HL-60 (cell line): ENCODE measurements at places on chromosomes 7 and 10.
A peak's percentile ranks its signal among the peaks of the same experiment; 100 is the strongest.

- DNase-seq = no peak
Measured at GRCh38 chr7:28937103-28937502, 21.0 kb downstream of the TRIL start.

GRCh38 chr7:41425926-41426325 is 277.0 kb downstream of the INHBA start:
- DNase-seq = no peak

DNA sequence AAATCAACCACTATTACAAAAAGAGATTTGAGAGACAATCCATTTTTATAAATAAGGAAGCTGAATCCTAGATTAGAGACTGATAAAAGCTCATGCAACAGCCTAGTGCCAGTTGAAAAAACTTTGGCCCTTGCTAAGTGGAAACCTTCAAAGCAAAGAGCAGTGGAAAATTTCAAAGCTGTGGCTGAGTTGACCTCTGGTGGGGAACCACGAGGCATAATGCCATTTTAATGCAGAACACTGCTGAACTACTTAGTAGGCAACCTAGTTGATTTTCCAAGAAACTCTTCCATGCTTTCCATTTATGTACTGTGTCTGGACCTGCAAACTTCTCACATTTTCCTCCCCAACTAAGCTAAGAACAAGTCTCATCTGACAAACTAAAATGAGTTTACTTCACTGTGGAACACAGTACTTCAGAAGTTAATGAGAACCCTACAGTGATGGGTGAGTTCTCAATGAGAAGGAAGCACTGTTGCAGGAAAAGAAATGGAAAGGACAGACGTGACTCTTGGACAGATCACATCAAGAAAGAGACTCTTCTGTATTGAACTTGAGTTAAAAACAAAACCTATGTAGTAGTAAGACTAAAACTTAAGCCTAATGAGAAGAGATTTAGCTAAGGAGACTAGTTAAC is 19.5 kb downstream of the FZD9 start:
- DNase-seq = no peak

DNA sequence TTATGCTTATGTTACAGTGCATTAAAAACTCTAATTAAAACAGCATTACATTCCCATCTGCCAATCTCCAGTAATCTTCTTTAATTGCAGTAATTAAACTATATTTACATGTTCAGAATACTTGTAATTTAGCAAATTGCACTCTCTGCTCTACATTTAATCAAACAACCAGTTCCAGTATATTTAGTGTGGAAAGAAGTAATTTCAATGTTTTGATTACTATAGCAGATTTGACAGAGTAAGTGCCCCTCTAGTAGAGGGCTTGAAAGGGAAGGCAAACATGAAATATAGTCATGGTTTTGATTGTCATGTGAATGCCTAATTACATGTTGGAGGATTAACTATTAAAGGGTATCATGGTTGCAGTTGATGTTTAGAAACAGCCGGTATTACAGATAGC is 739.7 kb downstream of the AUTS2 start:
- DNase-seq = no peak

DNA sequence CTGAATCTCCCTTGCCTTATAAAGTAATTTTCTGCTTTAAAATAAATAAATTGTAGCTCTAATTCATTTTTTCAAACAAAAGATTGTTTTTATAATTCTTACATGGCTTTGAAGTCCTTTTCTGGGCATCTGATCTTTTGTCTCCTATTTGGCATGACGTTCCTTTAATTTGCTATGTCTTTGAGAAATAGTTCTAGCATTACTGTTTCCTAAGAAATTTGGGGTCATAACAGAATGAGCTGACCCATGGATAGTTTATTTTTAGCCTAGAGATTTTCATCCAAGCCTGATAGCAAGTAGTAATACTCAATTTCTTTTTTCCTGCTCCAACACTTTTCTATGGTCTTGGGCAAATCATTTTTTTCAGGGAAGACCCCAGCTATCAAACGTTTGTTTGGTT is 31.4 kb downstream of the CCDC71L start:
- no peak for DNase-seq

- DNase-seq = peak; percentile 89
Measured at GRCh38 chr10:103759100-103759781, 96.1 kb downstream of the SH3PXD2A start.

GRCh38 chr10:46106410-46107255 is 60.6 kb upstream of the MSMB start:
- peak; percentile 46 for DNase-seq

GRCh38 chr7:48224042-48224441 is 52.8 kb downstream of the ABCA13 start:
- no peak for DNase-seq

- no peak for DNase-seq
Measured at GRCh38 chr7:115526278-115526677, 504.3 kb downstream of the TFEC start.

DNA sequence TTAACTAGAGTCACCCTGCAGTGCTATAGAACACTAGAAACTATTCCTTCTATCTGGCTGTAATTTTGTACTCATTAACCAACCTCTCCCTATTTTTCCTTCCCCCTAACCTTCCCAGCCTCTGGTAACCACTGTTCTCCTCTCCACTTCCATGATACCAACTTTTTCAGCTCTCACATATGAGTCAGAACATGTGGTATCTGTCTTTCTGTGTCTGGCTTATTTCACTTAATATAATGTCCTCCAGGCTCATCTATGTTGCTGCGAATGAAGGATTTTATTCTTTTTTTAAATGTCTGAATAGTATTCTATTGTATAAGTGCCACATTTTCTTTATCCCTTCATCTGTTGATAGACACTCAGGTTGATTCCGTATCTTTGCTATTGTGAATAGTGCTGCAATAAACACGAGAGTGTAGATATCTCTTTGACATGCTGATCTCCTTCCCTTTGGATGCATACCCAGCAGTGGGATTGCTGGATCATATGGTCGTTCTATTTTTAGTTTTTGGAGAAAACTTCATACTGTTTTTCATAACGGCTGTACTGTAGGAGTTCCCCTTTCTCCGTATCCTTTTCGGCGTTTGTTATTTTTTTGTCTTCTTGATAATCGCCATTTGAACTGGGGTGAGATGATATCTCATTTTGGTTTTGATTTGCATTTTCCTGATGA is 101.4 kb downstream of the FAM107B start:
- no peak for DNase-seq

DNA sequence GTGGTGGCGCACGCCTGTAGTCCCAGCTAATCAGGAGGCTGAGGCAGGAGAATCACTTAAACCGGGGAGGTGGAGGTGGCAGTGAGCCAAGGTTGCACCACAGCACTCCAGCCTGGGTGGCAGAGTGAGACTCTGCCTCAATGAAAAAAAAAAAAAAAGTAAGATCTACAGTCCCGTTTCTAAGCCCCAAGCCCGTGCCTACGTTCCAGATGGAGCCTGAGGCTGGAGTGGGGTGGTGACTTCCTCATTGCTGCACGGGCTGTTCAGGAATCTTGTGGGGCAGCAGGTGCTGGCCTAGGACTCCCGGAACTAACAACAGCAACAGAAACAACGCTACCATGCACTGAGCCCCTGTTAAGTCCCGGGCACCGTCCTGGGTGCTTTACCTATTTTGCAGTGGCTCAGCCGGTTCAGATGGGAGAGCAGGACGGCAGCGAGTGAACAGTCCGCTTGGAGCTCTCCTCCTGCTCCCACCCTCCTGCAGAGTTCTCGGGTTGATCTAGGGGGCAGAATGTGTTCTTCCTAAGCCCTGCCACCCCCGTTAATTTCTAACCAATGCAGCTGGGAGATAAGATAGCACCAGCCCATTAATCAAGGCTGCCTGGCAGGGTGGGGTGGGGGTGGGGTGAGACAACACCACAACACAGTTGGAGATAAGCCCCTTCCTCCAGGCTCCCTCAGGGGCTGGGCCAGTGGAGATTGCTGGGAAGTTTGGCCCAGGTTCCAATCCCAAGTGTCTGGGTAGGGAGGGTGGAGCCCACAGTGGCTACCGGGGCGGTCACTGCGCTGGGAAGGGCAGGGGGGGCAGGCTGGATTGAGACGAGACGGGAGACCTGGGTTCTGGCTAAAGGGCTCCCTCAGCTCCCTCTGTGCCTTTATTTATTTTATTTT is 17.0 kb upstream of the SFRP5 start:
- peak; percentile 5 for DNase-seq

- DNase-seq = no peak
Measured at GRCh38 chr7:121192834-121193233, 136.0 kb upstream of the WNT16 start.

GRCh38 chr7:153524070-153524601 is 528.1 kb upstream of the DPP6 start:
- no peak for DNase-seq

DNA sequence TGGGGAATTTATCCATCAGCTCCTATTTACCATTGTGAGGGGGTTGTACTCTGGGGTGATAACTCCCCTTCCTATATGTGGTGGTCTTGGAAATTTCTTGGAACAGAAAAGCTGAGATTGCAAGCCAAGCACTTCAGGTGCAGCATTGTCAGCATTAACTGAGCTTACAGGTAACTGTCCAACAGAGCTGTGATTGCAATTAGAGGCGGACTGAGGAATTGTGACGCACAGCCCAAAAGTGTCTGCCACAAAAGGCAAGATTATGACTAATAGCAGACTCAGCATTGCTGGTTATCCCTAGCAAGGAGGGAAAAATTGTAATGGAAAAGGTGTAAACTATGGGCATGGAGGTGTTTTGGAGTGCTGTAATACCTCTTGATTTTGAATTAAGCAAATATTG is 126.1 kb upstream of the AGR3 start:
- DNase-seq = no peak

DNA sequence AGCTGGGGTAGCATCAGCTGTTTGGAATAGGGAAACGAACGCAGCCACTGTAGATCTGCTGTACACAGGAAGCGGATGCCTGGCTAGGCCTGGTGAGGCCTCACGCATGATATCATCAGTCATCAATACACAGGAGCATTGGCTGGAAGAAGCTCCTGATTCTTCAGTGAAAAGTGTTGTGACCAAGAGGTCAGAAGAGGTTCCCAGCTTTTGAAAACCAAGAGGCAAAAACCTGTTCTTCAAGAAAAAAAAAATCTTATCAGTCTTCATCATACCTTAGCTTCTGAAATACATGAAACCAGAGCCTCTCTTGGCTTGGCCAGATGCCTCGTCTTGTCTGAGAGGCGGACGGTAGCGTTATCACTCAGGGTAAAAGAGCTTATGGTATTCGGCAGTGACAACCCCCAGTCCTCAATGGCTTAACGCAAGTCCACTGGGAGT is 139.3 kb upstream of the TCF7L2 start:
- DNase-seq = no peak

- no peak for DNase-seq
Measured at GRCh38 chr7:4470246-4470645, 211.8 kb upstream of the FOXK1 start.

DNA sequence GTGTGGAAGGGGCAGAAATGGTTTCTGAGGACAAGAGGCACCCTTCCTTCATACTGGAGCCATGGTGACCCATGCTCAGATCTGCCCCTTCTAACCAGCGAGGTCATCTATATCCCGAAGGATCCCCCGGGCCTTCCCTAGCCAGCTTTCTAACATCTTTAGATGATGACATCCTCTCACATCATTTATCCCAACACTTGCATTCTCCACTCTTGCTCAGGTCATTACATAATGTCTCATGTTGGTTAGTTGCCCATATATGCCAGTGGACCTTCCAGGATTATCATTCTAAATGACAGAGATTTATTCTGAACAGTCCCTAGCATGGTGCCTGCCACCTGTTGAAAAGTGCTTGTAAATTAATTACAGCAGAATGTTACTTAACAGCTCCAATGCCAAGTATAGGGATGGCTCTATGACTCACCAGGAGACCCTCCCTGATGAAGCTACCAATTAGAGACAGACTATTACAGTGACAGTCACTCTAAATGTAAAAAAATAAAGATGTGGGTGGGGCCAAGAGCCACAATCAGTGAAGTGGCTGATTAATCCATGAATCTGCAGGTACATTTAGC is 22.6 kb upstream of the ABLIM1 start:
- DNase-seq = no peak

DNA sequence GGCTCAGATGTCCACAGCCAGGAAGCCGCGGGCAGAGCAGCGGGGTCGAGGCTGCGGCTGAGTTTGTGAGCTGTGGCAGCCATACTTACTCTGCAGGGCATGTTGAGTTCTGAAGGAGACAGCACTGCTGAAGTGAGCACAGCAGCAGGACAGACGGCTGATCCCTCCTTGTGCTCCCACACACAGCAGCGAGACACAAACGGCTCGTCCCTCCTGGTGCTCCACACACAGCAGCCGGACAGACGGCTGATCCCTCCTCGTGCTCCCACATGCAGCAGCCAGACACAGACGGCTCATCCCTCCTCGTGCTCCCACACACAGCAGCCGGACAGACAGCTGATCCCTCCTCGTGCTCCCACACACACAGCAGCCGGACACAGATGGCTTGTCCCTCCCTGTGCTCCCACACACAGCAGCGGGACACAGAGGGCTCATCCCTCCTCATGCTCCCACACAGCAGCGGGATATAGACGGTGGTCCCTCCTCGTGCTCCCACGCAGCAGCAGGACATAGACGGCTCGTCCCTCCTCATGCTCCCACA is 305.1 kb downstream of the PTPRN2 start:
- no peak for DNase-seq

DNA sequence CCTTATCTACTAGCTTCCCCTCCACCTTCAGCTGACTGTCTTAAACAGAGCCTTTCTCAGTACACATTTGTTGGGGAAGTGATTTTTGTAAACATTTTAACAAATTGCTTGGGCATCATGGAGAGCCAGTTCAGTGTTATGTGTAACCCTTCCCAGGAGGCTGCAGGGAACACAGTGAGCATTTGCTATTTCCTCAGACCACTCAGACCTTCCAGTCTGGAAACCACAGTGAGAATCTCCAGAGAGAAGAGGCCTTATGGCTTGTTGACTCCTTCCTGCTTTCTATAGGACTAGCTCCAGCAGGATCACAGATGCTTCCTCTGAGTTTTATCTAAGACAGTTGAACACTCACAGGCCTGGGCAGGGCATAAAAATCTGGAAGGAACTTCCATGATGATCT is 409.8 kb upstream of the NPVF start:
- DNase-seq = no peak

DNA sequence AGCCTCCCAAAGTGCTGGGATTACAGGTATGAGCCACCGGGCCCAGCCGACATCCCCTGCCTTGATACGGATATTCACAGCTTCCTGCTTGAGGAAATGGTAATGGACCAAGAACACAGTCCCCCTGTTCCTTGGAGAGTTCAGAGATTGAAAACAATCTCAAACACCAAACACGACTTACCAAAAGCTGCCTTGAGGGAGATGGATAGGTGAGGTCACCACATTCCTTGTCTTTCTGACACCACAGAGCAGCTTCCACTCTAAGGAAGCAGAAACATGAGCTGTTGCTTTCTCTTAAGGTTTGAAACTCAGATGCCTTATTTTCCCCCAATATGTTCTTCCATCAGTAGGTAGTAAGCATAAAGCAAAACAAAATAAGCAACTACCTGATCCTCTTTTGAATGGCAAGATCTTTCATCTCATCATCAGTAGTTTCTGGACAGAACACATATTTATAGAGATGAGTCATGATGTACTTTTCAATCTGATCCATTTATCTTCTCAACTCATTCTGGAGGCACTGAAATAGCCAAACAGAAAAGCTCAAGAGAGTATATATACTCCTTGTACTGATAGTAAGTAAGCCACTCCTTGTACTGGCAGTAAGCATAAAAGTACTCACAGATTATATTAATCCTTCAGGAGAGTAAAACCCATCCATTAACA is 199.1 kb upstream of the KCTD7 start:
- no peak for DNase-seq
